Psoas muscle (tissue), 8 donors: ENCODE measurements at places on chromosomes 4 and X. TPM values are rescaled to one million over a fixed set of nuclear protein-coding genes. Genes with fewer than 3 reads are reported as not detected.

Gene MAP3K15
- total RNA-seq, result not detected

Gene FATE1
- total RNA-seq, result 0.39 TPM

Gene MFSD8
- total RNA-seq, result 6.0 TPM

Gene ZFX
- 72.3 TPM for total RNA-seq

Gene TMEM144
- total RNA-seq, result 0.88 TPM

Gene LAP3
- total RNA-seq, result 52.0 TPM

Gene TMEM150C
- total RNA-seq, result 4.5 TPM

Gene PAGE2
- total RNA-seq, result not detected

Gene SPANXD
- total RNA-seq, result not detected

Gene USP51
- 0.34 TPM for total RNA-seq

Gene MTCP1
- total RNA-seq, result 20.4 TPM

Gene SASH3
- total RNA-seq, result 2.2 TPM

Gene TLR10
- 0.11 TPM for total RNA-seq

Gene DSPP
- 0.14 TPM for total RNA-seq

Gene MXRA5
- 2.1 TPM for total RNA-seq

Gene EMD
- 78.2 TPM for total RNA-seq

Gene GPC3
- 2.3 TPM for total RNA-seq

Gene GAGE13
- total RNA-seq, result not detected

Gene PNMA3
- 0.10 TPM for total RNA-seq

Gene NAA10
- 109 TPM for total RNA-seq
